ENCODE measurements at places on chromosomes 4 and X.
A peak's percentile ranks its signal among the peaks of the same experiment; 100 is the strongest.

DNA sequence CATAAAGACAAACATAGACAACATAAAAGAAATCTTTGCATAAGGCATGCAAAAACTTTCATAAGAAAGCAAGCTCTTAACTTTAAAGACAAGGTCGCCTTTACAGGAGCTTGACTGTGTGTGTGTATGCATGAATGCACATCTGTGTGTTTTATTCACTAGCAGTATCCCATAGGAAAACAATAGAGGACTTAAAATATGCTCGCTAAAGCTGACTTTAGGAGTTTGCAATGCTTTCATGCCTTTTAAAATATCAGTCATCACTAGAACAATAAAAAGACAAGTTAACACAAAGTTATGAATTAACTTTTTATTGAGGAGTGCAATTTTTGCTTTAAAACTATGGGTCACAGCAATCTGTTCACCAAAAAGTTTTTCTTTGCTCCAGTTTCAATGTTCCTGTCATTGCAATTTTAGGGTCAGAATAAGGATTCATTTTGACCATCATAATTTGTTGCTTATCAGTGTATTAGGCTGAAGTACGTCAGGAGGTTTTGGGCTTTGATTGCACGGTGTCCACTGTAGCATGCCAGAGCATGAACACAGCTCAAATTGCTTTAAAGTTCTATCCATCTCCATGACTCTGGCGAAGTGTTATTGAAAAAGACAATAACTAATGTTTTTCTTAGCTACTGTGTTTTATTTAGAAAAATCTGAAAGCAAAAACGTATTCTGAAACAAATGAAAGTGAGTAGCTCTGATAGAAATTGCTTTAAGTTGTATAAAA is 36.9 kb downstream of the ANXA10 start:
- DNase-seq, result no peak

- no peak for DNase-seq
Measured at GRCh38 chr4:173433447-173433846, 34.5 kb upstream of the SCRG1 start.

GRCh38 chr4:179586460-179586859 is 2144.2 kb upstream of the AGA start:
- no peak for DNase-seq

DNA sequence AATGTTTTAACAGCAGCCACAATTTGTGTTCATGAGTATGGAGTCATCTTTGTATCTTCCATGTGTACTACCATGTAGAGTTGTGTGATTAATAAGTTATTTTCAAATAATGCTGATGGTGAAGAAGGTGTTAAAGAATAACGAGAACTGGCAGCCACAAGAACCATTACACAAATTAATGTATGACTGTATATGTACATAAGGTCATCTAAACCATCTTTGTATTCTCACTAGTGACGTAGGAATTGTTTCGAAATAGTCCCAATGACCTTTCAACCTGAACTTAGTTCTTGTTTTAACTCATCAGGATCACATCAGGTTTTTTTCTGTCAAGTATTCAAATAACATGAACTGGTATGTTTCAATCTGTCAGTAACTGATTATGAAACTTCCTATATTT is 48.3 kb upstream of the NOCT start:
- no peak for DNase-seq

- DNase-seq, result no peak
Measured at GRCh38 chr4:12487000-12487399, 997.1 kb downstream of the RAB28 start.

DNA sequence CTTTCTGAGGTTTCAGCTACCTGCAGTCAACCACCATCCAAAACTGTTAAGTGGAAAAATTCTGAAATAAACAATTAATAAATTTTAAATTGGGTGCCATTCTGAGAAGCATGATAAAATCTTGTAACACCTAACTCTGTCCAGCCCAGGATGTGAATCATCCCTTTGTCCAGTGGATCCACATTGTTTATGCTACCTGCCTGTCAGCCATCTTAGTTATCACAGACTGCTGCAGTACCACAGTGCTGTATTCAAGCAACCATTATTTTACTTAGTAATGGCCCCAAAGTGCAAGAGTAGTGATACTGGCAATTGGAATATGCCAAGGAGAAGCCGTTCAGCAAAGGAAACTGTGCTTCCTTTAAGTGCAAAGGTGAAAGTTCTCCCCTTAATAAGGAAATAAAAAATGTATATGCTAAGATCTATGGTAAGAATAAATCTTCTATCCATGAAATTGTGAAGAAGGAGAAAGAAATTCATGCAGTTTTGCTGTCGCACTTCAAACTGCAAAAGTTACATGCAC is 20.6 kb downstream of the CAMK2D start:
- no peak for DNase-seq

- DNase-seq, result peak; percentile 40
Measured at GRCh38 chrX:20252381-20253231, 14.1 kb downstream of the RPS6KA3 start.

All from stimulated activated CD4-positive, alpha-beta T cell treated with anti-CD3 and anti-CD28 coated beads, TNF-alpha, amount 100 ng/mL, for 4 hours (primary cell).